ENCODE measurements at places on chromosomes 12 and 14. TPM values are rescaled to one million over a fixed set of nuclear protein-coding genes. Genes with fewer than 3 reads are reported as not detected.

Gene OR6C2
- not detected for total RNA-seq

- DNase-seq, result no peak
These were observed 764 bp upstream of the SPTB start for GRCh38 chr14:64880221-64881121.

Gene GXYLT1
- 12.1 TPM for total RNA-seq

- no peak for DNase-seq
These were observed 184.7 kb downstream of the TBX5 start for GRCh38 chr12:114221136-114221833.

Gene CD163L1
- 5.7 TPM for total RNA-seq
